MV-4-11 (cell line): ENCODE measurements at places on chromosomes 12 and 14.

GRCh38 chr12:4143896-4144295 is 129.7 kb upstream of the CCND2 start:
- DNase-seq: no peak

DNA sequence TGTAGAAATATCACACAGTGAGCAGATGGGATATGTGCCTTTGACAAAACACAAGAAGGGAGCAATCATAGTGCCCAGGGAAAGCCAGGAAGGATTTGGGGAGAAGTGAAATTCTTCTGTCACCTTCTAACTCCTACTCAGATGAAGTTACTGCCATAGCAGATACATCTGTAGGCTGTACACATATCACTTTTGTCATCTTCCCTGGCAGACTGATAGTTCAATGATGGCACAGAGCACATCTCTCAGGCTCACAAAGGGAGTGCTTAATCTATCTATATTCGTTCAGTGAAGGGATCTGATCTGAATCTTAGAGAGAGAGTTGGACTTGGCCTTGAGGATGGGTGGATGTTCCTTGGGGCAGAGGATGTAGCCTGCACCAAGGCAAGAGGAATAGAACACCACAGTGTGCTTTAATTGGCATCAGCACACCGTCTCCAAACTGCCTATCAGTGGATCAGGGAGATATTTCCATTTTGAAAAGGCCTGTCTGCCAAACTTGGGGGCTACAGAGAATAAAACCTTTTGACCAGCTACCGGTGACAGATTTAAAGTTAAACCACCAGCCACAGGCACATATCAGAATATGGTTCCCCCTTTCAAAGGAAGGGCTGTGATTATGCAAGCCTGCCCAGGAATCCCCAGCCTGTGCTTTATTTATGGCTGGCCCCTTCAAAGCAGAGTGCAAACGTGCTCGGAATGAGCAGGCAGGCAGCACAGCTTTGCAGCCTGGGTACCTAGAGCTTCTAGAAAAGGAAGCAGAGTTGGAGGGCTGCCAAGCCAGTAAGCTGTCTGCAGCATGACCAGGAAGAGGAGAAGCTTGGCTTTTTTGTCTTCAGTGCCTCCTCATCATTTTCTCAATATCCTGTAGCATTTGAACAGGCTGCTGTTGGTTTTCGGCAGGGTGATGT is 165.5 kb upstream of the DYRK2 start:
- peak; percentile 93 for DNase-seq

DNA sequence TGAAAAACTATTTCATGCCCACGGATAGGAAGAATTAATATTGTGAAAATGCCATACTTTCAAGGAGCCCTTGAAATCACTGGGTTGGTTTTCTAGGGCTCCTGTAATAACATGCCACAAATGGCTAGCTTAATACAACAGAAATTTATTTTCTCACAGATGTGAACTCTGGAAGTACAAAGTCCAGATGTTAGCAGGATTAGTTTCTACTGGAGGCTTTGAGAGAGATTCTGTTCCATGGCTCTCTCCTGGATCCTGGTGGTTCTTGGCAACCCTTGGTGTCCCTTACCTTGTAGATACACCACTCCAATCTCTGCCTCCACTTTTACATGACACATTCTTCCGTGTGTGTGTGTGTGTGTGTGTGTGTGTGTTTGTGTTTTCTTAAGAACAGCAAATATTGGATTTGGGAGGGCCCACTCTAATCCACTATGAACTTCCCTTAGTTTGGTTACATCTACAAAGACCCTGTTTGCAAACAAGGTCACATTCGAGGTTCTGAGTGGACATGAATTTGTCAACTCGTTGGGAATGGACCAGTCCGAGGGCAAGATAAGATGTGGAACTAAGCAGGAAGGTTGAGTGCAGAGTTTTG is 381.1 kb downstream of the IPO8 start:
- DNase-seq: no peak

DNA sequence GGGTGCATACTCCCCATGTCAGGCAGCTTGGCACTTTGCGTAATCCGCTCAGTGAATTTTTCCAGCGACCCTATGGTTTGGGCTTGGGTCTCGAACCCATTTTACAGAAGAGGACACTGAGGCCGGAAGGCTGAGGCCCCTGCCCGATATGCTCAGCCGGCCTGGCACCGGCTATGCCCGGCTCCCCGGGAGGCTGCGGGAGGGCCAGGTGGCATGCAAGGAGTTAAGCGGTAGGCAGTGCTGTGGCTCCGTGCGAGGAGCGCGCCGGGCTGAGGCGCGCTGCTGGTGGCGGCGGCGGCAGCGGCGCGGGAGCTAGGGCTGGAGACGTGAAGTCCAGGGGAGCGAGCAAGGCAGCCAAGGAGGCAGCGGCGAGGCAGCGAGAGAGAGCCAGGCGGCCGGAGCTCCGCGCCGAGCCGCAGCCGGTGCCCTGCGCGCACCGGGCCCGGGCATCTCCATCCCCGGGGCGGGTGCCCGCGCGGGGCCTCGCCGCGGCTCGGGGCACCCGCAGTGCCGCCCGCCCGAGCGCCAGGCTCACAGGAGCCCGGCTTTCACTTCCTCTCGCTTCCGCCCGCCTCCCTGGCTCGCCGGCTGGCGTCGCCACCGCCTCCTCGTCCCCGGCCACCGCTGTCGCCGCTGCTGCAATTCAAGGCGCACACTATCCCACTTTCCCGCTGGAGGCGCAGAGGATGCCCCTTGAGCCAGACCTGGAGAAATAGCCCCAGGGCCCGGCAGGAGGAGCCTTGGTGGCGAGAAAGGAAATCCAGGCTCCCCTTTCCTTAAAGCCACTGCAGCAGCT is at the start of gene WSCD2:
Gene WSCD2 (plus strand): TSS at position 272 of the 796 bp plus-strand sequence. CDS start 66,545 bp downstream, outside the sequence.
- DNase-seq: peak; percentile 47

DNA sequence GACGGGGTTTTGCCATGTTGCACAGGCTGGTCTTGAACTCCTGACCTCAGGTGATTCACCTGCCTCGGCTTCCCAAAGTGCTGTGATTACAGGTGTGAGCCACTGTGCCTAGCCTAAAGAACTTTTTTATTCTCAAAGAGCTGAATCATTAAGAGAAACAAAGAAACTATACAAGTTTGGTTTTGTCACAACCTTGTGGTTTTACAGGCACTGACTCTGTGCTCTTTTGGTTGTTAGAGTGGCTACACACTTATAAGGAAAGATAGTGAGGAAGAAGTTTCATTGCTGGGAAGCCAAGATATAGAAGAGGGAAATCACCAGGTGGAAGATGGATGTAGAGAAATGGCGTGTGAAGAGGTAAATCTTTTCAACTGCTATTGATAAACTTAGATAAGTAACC is 10.1 kb upstream of the DNAH10 start:
- DNase-seq: no peak

GRCh38 chr12:121648458-121649028 is 20.9 kb downstream of the MORN3 start:
- no peak for DNase-seq

- no peak for DNase-seq
These were observed 216.2 kb upstream of the CAND1 start for GRCh38 chr12:67052981-67053380.

DNA sequence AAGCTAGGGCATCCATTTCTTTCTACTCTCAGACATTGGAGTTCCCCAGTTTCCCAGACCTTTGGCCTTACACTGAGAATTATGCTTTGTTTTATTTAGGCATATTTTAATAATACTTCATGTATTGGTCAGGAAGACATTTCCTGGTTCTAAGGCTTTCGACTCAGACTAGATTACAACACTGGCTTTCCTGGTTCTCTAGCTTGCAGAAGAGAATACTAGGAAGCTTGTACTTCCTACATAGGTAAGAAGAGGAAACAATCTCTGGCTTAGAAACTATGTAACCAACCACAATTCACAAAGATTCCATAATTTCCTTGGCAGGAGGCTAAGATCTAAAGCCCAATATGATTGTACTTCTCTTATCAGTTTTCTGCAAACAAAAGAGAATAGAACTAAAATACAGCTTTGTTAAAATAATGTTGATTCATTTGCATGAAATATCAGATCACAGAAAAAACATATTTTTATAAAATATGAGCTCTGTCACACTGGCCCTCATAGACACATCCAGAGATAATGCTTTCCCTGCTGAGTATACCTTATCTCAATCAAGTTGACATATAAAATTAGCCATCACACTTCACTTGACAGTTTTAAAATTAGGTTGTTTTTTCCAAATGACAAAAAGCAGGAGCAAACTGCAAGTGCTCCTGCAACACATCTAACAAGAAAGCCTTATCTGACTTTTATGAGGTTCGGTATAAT is 30.5 kb downstream of the CLEC2D start:
- DNase-seq: no peak

DNA sequence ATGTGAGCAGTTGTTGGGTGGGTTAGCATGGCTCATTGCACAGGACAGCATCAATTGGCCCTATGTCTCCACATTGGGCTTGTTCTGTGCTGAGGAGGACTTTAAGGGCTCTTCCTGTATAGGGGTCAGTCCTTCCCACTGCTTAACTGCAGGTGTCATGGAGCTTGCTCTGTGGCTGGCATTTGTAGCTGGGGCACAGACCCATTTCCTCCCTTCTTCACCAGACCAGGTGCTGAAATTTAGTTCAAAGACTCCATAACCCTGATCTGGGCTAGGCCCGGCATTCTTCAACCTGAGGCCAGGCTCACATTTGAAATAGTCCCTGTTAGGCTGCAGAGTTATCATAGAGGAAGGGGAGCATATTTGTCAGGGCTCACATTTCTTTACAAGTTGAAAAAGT is 12.8 kb downstream of the CHST11 start:
- DNase-seq: no peak

DNA sequence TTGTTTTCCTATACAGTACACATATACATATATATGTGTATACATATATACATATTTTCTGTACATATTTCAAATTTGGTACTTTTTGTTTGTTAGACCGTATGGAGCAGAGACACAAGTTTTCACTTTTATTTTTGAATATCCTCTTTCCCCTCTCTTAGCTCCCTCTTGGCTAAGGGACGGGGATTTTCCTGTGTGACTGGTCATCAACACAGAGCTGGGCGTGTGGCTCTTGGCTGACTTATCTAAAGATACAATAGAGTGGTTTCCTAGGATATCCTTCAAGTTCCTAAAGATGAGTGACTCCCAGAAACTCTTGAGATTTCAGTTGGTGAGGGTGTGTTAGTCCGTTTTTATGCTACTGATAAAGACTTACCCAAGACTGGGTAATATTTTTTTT is 1404.5 kb upstream of the TMEM132C start:
- no peak for DNase-seq

- peak; percentile 94 for DNase-seq
These were observed 9.5 kb downstream of the NDRG2 start for GRCh38 chr14:21015312-21015711.

- no peak for DNase-seq
These were observed 18.4 kb downstream of the COA8 start for GRCh38 chr14:103581206-103581605.

GRCh38 chr12:52171950-52172512 is 19.8 kb downstream of the KRT80 start:
- peak; percentile 42 for DNase-seq

DNA sequence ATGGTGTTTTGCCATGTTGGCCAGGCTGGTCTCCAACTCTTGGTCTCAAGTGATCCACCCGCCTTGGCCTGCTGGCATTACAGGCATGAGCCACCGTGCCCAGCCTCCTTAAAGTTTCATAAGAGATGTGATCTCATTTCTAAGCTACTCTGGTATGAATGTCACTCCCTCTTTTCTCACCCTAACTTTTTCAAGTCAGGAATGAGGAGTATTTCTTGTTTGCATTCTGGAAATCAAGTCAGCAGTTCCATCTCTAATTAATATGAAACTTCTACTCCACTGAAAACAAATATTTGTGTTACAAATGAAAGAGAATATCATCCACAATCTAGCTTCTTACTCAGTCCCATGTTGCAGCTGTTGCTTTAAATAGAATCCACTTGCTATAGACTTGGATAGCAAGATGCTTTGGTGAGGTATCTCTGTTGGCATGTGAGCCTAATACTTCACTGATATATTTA is 61.3 kb downstream of the ARF6 start:
- DNase-seq: no peak

DNA sequence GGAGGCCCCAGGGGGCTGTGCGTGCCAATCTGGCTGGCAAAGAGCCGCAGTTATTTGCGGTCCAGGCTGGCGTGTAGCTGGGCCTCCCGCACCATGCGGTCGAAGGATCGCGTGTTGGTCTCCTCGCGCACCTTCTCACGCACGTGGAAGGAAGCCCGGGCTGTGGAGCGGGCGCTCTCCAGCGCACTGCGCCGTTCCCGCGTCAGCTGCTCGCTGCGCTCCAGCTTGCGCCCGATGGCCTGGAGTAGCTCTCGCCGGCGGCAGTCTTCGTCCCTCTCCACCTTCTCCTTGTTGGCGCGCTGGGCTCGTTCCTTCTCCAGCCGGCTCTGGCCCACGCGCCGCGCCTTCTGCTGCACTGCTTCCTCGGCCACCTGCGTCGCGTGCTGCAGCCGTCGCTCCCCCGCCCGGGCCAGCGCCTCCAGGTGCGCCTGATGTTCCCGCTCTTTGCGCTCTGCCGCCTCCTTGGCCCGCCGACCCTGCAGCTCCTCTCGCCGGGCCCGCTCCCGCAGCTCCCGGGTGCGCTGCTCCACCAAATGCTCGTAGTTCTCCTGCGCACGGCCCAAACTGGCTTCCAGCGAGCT is 3.1 kb downstream of the CCDC177 start:
- no peak for DNase-seq
